Muscle of leg (tissue), 16 donors: ENCODE measurements at places on chromosomes 1 and 21. TPM values are rescaled to one million over a fixed set of nuclear protein-coding genes. Genes with fewer than 3 reads are reported as not detected.

PTAFR gene
- polyA plus RNA-seq, result 2.1 TPM

DNAJB4 gene
- 69.5 TPM for polyA plus RNA-seq

PPP1R8 gene
- polyA plus RNA-seq, result 33.1 TPM

CBS gene
- 5.6 TPM for polyA plus RNA-seq

PRELP gene
- 6.8 TPM for polyA plus RNA-seq

DNAJC11 gene
- 32.9 TPM for polyA plus RNA-seq

ZNF697 gene
- 8.8 TPM for polyA plus RNA-seq

- no peak for DNase-seq
These were observed 35.9 kb downstream of the USP24 start for GRCh38 chr1:55179177-55179835.

GRCh38 chr1:155141749-155142148, 1.4 kb upstream of the DPM3 start:
- no peak for DNase-seq

- DNase-seq, result no peak
These were observed 181.6 kb downstream of the NEGR1 start for GRCh38 chr1:72100771-72101170.

GRCh38 chr1:89546082-89546889, 21.7 kb downstream of the LRRC8B start:
- DNase-seq, result no peak

- DNase-seq, result peak; percentile 90
These were observed 46.9 kb upstream of the LIN9 start for GRCh38 chr1:226355669-226356551.
